ENCODE measurements at places on chromosomes 5 and 9.

DNA sequence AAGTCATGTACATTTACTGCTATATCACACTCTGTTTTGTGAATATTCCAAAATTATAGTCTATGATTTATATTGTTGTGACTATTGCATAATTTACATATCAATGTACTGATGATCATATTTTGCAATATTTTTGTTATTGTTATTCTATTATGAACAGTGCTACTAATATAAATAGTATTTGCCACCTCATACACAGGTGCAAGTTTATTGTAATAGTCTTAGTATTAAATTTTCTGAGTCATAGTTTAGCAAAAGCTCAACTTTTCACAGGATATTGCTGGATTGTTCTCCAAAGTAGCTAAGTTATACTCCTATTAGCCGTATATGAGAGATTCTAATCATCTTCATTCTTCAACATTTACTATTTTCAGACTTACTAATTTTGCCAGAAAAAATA, 124.7 kb downstream of the TMC1 start:
- no peak for DNase-seq

- DNase-seq, result no peak
These were observed 95.5 kb upstream of the PTPN3 start for GRCh38 chr9:109593612-109594011.

- DNase-seq, result no peak
These were observed 77.0 kb upstream of the PITX1 start for GRCh38 chr5:135110785-135111596.

- no peak for DNase-seq
These were observed 113.2 kb downstream of the STARD4 start for GRCh38 chr5:111399113-111399512.

- peak; percentile 83 for DNase-seq
These were observed 76.1 kb downstream of the NREP start for GRCh38 chr5:111680737-111681413.

GRCh38 chr9:129176701-129177442, 1.2 kb downstream of the IER5L start:
- DNase-seq, result no peak

DNA sequence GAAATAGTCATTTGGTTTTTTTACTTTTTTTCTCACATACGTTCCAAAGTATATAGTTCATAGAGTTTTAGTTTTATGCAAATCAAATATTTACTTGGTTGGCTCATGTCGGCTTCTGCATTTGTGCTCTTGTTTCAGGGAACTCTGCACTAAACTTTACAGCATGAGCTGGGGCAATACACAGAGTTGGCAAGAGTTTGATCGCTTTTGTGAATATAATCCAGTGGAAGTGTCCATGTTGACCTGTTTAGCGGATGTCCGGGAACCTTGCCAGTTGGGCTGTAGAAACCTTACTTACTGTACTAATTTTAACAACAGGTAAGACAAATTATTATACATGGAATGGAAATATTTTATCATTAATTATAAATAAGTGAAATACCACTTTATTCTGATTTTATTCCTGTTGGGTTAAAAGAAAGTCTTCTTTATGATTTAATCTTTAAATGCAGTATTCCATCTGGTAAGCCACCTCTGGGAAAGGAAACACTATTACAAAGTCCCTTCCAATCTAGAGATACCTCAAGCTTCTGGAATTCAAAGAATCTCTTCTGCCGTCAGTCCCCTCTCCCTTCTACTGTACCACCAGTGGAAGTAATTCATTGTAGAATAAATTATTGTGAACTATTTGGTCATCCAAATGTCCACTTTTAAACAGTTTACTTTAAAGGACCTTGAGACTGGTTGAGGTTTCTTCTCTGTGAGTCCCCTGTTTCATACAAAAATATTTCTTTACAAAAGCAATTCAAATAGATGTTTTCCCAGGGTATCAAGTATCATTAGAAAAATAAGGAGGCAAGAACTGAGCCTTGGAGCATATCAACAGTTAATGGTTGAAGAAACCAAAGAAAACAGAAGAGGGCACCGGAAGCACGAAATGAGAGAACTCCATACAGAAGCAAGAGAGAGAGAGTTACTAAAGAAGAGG, 45.2 kb upstream of the GLIPR2 start:
- no peak for DNase-seq

GRCh38 chr5:149799119-149799623, 69.1 kb downstream of the PPARGC1B start:
- DNase-seq, result peak; percentile 74

- peak; percentile 23 for DNase-seq
These were observed 7.2 kb upstream of the RNU6ATAC start for GRCh38 chr9:134171316-134172197.

DNA sequence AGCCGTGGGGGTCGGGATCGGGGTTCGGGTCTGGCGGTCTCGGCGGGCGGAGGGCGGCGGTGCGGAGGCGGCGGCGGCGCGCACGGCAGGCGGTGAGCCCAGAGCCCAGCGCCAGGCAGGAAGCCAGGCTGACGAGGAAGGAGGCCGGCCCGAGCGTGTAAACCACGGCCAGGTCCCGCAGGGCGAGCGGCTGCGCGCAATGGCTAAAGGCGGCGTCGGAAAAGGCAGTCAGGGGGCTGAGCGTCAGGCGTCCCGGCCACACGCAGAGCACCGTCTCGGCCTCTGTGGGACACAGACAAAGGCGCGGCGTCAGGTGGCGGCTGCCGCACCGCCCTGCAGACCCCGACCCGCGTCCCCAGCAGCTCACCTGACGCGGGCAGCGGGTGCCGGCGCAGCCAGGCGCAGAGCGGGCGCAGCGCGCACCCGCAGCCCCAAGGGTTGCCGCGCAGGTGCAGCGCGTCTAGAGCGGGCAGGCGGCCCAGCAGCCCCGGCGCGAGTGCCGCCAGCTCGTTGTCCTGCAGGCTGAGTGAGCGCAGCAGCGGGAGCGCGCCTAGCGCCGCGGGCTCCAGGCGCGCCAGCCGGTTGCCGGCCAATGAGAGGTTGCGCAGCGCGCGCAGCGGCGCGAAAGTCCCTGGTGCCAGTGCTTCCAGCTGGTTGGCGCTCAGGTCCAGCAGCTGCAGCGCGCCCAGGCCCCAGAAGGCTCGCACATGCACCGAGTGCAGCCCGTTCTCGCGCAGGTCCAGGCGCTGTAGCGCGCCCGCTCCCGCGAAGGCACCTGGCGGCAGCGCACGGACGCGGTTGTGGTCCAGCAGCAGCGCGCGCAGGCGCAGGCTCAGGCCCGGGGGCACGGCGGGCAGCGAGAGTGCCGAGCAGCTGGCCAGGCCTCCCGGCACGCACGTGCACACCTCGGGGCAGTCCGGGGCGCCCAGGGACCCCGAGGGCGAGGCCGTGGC, 671 bp downstream of the LRRC26 start:
- DNase-seq, result no peak

- DNase-seq, result no peak
These were observed 223.6 kb downstream of the MLLT3 start for GRCh38 chr9:20398536-20399338.

- DNase-seq, result no peak
These were observed 19.2 kb downstream of the NOTCH1 start for GRCh38 chr9:136526625-136527066.

- DNase-seq, result no peak
These were observed 4.6 kb upstream of the DNAJC18 start for GRCh38 chr5:139443831-139444453.

GRCh38 chr9:104748359-104749031, 1.0 kb downstream of the NIPSNAP3A start:
- no peak for DNase-seq

GRCh38 chr5:140038373-140038957, 4.6 kb downstream of the NRG2 start:
- DNase-seq, result no peak

Data from foreskin melanocyte (primary cell).